NCI-H524 (cell line): ENCODE measurements at places on chromosomes 5 and 9.

DNA sequence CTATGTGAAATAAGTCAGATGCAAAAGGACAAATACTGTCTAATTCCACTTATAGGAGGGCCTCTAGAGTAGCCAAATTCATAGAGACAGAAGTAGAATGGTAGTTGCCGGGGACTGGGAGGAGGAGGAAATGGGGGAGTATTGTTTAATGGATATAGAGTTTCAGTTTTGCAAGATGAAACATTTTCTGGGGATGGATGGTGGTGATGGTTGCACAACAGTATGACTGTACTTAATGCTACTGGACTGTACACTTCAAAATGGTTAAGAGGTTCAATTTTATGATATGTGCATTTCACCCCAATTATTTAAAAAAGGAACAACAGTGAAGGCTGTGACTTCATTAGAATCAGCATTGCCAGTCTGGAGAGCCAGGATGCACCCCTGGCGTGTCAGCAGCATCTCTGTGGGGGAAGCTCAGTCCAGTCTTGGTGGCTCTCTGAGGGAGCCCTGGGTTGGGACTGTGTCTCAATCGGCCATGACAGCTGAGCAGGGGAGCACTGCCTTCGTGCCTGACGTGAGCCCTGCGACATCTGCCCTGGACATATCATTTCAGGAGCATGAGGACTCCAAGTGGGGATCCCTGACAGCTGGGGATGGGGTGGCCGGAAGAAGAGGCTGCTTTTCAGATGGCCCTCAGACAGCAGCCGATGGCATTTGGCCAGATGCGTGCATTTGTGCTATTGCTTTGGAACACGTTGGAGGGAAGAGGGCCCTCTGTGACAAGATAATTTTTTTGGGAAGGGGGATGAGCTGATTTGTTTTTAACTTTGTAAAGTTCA lies 130.8 kb upstream of the STC2 start:
- no peak for DNase-seq

DNA sequence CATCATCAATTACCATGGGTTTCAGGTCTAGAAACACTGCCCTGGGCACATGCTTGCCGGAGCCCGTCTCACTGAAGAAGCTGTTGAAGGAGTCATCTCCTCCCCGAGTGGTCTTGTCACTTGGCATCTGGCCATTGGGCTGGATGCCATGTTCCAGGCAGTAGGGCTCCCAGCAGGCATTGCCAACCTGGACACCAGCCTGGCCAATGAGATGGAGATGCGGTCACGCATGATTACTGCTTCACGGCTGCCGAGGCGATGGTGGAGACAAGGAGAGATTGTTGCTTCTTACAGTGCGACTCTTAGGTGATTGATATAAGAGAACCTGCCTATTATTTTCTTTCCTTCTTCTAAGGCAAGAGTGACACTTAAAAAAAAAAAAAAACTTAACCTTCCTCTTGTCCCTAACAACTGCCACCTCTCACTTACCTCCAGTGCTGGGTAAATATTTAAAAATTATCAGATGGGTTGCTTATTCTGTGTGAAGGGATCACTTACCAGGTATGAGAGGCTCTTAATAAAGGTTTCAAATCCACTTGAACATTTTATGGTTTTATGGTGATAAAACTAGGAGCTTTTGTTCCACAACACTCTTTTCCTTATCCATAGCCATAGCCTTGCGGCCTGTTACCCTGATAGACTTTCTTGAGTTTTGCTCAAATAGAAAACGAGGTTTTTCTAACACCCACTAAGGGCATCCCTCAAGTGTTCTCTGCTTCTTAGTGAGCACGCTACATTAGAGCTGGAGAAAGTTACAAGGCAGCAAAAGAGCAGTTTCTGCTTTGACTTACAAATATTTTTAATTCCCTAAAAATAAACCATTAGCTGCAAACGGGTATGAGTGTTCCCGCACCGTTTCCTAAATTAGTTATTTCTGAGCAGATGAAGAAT lies 41.2 kb downstream of the NIM1K start:
- no peak for DNase-seq

DNA sequence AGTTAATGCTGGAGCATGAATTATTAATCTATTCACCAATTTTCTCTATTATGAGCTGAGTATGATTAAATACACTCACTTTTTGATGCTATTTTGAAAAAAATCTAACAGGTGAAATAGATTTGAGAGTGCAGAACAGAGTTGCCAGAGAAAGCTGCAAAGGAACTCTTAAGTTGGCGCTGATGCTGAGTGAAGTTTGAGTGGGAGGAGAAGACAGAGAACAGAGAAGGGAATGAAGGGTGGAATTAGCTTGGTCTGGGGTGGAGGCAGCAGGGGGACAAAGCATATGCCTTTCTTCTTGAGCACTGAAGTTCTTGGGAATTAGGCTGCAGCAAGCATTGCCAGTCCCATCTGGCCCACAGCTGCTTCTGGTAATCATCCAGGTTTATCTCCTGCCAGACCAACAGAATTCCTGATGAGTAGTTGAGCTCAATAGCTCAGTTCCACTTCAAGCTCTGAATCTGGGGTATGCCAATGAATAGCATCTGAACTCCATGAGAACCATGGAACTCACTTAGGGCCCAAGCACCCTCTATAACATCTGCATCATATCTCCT lies 290.1 kb downstream of the HINT1 start:
- no peak for DNase-seq

- no peak for DNase-seq
These were observed 8.6 kb downstream of the MORN5 start for GRCh38 chr9:122168356-122168755.

DNA sequence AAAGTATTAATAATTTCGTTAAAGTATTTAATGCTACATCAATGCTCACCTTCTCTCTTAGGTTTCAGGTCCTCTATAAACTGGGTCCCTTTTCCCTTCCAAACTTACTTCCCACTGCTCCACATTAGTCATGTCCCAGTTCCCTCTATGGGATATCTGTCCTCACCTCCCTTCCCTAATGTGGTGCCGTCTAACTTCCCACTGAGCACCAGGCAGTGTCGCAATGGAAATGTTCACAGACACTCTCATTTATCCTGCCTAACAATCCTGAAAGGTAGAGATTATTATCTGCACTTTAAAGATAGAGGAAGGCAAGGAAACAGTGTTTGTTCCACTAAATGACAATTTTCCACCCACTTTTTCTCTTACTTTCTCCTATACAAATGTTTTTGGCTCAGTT lies 329.7 kb downstream of the CWC27 start:
- no peak for DNase-seq
